Left ventricle myocardium superior (tissue), 1 donor: ENCODE measurements at places on chromosomes 11 and 22.

DNA sequence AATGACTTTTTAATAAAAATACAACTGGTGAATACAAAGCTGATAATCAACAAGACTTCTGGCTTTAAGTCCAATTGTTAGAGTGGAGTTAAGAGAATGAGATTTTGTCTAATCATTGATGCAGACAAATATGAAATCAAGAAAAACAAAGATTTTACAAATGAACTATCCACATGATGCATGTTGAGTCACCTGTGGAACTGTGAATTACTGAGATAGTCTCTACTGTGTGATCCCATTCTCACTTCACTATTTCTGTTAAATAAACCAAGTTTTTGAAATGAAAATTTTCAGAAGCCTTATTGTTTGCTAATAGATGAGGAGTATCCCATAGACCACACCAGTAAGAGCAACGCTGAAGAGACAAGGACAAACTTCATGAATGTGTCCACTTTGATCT is 8.4 kb upstream of the CTSC start:
- DNase-seq, result no peak

DNA sequence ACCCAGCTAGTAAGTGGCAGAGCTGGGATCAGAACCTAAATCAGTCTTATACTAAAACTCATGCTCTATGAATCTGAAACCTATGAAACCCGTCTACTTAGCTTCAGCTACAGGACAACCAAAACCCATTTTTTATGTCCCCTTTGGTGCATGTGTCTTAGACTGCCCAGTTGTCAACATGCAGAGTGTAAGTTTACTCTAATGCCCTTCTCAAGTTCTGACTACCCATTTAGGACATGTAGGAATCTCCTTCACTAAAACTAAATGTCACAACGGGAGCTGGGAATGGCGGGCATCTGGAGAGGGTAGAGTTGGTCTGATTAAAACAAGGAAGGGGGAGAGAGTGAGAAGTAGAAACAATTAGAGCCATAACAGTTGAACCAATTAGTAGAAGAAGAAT is 167.9 kb upstream of the UBASH3B start:
- DNase-seq, result no peak

- peak; percentile 79 for DNase-seq
These were observed 22.9 kb upstream of the ARHGAP8 start for GRCh38 chr22:44729391-44730021.

DNA sequence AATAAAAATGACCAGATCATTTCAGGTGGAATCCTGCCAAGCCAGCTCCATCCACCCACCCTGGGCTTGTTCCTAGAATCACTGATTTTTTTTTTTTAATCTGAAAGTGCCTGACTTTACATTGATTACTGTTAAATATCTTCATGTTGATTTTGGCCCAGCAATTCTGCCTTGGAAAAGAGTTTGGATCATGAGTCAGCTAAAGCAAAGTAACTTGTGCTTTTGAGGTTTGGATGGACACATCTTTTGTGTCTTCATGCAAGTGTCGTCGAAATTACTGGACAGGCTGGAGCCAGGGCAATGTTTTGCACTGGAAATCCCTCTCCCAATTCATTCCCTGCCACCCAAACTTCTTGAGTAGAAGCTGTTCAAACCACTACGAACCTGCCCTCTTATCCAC is 164.0 kb upstream of the SYT13 start:
- DNase-seq, result no peak

DNA sequence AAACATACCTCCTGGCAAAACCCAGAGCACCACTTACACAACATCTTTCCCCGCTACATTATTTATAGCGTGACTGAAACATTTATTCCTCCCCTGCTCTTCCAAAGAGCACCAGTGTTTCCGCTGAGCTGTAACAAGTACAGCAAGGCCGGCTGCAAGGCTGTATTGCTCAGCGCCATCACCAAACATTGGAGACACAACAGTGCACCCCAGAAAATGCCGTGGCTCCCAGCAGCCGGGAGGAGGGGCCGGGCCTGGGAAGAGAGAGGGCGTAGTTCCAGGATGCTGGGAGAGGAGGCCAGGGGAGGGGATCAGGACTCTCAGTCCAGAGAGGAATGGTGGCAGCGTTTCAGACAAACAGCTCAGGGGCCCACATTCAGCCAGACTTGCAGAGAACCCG is 133.2 kb downstream of the DSCAML1 start:
- no peak for DNase-seq

DNA sequence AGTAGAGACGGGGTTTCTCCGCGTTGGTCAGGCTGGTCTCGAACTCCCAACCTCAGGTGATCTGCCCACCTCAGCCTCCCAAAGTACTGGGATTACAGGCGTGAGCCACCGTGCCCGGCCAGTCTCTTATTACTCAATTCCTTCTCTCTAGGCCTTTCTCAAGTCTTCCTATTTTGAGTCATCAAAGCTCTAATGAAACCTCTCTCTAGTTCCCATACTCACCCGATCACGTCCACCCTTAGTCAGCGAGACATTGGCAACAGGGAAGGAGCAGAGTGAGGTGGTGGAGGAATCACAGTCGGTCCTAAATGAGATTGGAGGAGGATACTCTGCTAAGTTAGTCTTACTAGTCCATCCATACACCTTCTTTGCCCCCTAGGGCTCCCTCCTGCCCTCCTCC is 5.0 kb downstream of the BSCL2 start:
- DNase-seq, result no peak

DNA sequence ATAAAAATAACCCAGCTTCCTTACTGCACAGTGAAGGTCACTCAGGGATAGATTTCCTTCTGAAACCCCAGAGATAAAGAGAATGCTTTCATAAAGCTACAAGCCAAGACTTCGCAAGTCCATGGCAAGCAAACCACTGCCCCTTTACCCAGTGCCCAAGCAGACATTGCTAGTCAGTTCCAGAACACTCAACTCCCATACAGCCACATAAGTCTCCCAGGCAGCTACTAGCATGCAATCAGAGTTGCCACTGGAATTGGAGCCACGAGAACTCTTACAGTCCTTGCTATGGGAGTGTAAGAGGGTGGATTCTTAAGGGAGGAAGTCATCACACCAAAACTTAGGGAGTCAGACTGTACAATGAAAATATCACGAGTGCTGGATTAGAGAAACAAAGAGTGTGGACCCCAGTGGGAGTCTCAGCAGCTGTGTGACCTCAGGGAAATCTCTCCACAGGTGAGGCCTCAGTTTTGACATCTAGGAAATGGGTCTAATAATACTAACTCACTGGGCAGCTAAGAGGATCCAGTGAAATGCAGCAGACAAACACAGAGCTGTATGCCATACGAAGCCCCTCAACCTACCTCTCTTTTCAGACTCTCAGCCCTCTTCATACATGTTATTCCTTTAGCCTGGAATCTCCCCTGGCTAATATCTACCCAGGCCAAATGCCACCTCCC is 526.6 kb downstream of the MN1 start:
- no peak for DNase-seq

GRCh38 chr11:35040221-35040942 is 98.6 kb upstream of the CD44 start:
- DNase-seq, result no peak

DNA sequence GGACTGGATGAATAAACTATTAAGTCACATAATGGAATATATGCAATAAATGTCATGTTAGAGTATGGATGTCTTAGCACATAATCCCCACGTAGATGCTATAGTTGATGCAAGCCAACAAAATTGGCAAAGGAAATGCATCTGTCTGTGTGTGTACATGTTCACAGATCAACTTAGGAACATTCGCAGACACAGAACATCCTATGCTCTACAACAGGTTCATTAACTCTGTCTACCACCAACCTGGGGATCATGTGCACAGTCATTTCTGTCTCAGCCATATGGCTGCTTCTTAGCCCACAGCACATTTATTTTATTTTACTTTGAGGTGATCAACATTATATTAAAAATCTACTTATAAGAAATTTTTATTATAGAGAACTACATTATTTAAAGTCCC is 4.9 kb downstream of the MSANTD4 start:
- no peak for DNase-seq

DNA sequence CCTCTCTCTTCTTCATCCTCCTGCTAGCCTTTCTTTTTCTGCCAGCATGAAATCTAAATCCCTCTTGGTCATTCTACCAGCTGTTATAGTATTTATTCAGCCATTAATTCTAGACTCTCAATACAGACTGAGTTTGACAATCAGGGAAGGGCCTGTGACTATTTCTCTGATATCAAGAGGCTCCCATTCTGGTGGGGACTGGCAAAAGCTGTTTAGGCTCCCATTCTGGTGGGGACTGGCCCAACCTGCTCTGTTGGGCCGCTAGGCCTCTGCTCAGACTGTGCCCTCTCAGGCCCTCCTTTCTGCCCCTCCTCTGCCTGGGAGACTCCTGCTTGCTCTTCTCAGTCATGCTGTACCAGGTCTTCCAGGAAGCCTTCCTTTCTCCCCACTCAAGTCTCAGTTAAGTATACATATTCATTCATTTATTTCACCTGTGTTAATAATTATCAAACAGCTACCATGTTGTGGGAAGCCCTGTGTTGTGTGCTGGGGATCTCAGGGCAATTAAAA is 323.7 kb upstream of the NARS2 start:
- DNase-seq, result no peak
